Mucosa of descending colon (tissue), 3 donors: ENCODE measurements at places on chromosomes 6 and 20. TPM values are rescaled to one million over a fixed set of nuclear protein-coding genes. Genes with fewer than 3 reads are reported as not detected.

- DNase-seq = no peak
Measured at GRCh38 chr6:33466075-33466735, 11.8 kb downstream of the ZBTB9 start.

DNA sequence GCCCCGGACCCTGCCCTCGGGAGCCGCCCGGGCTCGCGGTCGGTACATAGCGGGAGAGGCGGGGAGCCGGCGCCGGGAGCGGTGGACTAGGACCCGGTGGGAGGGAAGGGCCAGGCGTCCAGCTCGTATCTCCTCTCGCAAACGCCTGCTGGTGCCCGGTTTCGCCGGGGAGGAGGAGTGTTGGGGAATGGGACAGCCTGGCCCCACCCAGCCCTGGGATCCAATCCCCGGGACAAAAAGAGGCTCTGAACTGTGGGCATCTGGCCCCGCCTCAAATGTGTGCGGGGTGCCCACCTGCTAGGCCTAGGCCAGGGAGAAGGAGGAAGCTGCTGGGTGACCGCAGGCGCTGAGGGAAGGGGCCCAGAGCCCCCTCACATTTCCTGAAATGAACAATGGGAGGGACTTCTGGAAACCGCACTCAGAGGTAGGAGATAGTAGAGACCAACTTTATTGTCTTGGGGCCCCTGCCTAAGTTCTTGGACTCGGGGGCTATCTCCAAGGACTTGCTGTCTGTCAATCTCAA is at the start of gene KCNK17:
KCNK17 (minus strand) TSS at position 147 of the 523 bp plus-strand sequence; CDS start at position 48, 99 bp downstream.
- DNase-seq = no peak

The SLC17A3 gene
- not detected for total RNA-seq

GRCh38 chr6:57307850-57308249 is 9.6 kb upstream of the PRIM2 start:
- DNase-seq = no peak

GRCh38 chr6:43283514-43283901 is 14.6 kb upstream of the SLC22A7 start:
- no peak for DNase-seq

The DNMT3B gene
- 1.2 TPM for total RNA-seq

GRCh38 chr6:11142296-11143027 is 30.9 kb upstream of the ERVFRD-1 start:
- DNase-seq = no peak

The HLA-DQA2 gene
- not detected for total RNA-seq

DNA sequence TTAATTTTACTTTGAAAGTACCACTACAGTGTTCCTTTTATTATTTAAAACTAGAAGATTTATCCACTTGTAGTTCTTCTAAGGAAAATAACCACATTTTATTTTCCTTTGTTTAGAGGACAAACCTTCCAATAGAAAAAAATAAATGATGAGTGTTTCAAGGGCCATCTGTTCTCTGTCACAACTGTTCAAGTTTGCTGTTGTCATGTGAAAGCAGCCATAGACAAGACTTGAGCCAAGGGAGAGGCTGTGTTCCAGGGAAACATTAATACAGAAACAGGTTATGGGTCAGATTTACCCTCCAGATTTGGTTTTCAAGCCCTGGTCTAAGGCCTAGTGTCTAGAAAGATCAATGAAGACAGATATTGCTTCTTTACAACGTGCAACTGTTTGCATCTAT is 463.6 kb downstream of the C6orf118 start:
- no peak for DNase-seq

- DNase-seq = no peak
Measured at GRCh38 chr20:47102629-47103028, 208.0 kb downstream of the EYA2 start.

GRCh38 chr6:17156966-17157365 is 55.1 kb downstream of the STMND1 start:
- no peak for DNase-seq

The GSTA1 gene
- total RNA-seq = 4.1 TPM

DNA sequence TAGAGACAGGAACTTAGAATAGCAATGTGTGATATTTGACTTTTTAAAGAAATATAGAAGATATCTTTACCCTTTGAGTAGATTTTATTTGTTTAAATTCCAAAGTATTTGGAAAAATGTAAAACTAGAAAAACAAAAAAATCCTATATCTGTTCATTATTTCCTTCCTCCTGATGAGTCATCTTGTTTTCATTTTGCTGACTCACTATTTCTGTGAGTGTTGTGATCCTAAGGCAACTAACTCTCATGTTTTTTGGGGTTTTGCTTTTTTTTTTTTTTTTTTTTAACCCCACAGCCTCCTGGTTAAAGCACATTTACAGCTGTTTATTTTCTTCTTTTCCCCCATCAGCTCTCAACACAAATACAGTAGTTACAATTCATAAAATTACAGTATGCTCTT is 37.8 kb upstream of the THEMIS start:
- no peak for DNase-seq

The BEND6 gene
- 0.31 TPM for total RNA-seq

The AVP gene
- not detected for total RNA-seq

The ZC2HC1B gene
- total RNA-seq = not detected

DNA sequence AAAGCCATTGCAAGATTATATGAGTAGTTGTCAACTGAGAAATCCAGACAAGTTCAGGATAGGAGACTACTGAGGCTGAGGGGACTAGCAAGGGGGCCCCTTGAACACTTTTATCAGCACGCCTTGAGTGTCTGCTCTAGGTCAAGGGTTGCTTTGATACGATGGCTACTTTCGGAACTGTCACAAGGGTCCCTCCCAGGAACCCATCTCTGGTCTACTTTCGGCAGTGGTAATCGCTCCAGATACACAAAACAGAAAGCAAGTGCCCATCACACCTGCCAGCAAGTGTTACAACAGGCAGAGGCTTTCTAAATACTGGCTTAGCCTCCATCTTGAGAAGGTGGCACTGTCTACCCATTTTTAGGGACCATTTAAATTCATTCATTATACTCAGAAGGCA is 61.1 kb downstream of the GJA10 start:
- DNase-seq = no peak

DNA sequence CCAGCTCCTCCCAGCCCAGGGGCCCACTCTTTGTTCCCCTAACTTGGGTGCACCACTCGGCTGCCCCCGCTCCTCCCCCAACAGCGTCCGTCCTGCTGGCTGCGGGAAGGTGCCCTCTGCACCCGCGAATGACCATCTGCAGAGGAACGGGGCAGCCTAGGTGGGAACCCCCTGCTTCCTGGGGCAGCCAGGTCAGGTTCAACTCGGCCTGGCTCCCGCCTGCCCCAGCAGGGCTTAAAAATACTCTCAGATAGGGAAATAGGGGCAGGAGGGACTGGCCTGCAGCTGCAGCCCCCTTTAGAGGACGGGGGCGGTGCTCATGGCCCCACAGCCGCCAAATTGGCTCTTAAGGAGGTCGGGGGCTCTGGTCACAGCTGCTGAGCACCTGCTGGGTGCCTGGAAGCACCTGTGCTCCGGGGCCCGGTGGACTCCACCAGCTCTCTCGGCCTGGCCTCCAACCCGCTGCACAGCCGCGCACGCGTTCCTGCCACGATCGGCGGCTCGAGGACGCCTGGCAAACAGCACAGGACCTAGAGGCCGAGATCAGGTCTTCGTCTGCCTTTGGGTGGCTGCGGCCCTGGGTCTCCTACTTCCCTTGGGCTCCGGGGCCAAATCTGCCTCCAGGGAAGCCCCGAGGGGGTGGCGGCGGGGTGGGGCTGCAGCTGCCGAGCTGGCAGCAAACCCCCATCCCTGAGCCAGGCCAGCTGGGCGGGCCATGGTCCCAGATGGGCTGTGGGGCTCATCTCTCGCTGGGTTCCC is 700 bp upstream of the LAMA5 start:
- no peak for DNase-seq

GRCh38 chr20:51634257-51634656 is 91.7 kb upstream of the NFATC2 start:
- DNase-seq = no peak

The BMP2 gene
- 46.1 TPM for total RNA-seq

The MAVS gene
- total RNA-seq = 72.3 TPM

The SYNGAP1 gene
- 39.8 TPM for total RNA-seq

DNA sequence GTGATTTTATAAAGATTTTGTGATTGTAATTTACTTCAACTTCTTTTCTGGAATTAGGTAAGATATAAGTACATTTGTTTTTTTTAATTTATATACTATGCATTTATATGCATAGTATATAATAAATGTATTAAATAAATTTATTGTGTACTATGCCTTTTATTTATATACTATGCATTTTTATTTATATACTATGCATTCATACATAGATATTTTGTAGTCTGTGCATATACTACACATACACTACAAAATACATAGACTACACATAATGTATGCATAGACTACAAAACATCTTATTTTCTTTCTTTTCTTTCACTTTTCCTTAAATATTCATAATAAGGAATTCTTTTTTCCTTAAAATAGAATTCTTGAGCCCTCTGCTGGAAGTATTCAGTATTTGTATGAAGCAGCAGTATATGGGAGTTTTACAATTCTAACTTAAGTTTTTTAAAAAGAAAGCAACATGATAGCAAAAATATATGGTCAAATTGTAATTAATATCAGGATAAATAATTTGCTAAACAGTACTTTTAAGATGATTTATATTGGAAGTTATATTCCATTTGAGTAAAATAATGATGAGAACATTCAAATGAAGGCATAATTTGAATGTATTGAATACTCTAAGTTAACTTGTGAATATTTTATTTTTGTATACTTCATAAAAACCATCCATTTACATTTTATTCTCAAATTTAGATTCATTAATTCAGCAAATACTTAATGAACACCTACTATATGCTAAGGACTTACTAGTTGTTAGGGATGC is 129.3 kb downstream of the KLHL32 start:
- DNase-seq = no peak

GRCh38 chr6:47383360-47383759 is 73.7 kb upstream of the TNFRSF21 start:
- DNase-seq = no peak

DNA sequence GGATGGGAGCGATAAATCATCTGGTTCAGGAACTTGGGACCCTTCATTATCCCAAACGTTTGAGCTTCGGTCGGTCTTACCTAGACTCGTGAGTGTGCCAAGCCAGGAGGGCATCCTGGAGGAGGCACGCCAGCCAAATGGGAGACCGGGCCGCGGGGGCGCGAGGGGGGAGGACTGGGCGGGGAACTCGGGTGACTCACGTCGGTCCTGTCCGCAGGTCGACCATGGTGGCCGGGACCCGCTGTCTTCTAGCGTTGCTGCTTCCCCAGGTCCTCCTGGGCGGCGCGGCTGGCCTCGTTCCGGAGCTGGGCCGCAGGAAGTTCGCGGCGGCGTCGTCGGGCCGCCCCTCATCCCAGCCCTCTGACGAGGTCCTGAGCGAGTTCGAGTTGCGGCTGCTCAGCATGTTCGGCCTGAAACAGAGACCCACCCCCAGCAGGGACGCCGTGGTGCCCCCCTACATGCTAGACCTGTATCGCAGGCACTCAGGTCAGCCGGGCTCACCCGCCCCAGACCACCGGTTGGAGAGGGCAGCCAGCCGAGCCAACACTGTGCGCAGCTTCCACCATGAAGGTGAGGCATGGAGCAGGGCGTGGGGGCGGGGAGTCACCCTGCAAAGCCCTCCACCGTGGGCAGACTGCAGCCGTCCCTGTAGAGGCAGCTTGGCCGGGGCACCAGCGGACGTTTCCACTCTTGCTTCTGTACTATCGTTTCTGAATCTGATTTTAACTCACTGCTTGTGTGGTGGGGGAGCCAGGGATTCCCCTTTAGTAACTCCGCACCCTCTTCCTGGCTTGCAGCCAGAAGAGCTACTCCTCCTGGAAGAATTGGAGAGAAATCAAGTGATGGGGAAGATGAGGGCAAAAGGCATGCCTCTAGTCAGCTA is 2.7 kb downstream of the BMP2 start:
- peak; percentile 81 for DNase-seq

- DNase-seq = no peak
Measured at GRCh38 chr20:58976061-58976730, 4.9 kb upstream of the NELFCD start.

DNA sequence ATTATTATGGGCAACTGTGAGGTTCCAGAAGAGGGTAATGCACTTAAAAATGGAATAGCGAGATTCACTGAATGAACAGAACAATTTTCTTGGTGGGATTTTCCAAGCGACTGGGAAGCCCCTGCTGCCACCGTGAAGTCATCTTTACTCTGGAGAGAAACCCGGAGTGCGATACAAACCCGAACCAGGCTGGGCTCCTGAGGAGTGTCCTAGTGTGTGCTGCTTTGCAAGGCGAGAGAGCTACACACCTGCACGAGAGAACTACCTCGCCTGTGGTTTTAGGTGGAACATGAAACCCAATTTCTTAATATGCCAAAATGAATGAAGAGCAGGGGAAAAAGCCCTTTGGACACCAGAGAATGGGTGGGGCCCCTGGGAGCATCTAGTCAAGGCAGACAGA is 33.5 kb upstream of the DACT2 start:
- no peak for DNase-seq

The SAMD5 gene
- 11.1 TPM for total RNA-seq

GRCh38 chr6:130107710-130108109 is 89.3 kb downstream of the L3MBTL3 start:
- DNase-seq = no peak

The FOXP4 gene
- total RNA-seq = 33.8 TPM

DNA sequence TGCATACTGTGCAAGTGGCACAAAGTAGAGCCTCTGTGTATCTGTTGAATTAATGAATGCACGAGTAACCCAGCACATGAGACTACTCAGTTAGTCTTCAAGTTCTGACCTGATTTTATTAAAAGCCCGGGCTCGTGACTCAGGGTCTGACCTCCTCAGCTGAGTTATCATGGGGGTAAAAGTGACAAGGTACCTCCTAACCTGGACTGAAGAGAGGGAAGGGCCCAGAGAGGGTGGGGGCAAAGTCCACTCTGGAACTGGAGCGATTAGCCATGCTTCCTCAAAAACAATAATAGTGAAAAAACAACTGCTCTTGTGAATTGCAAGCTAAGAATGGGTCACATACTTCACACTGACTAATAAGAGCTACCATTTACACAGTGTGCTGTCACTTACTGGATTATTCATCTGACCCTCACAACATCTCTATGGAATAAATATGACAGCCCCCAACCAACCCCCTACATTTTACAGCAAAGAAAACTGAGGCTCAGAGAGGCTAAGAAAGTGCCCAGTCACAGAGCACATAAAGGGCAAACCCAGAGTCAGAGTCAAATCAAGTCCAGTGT is 26.7 kb downstream of the TRERF1 start:
- no peak for DNase-seq
